ENCODE measurements at places on chromosomes 6 and 20.

DNA sequence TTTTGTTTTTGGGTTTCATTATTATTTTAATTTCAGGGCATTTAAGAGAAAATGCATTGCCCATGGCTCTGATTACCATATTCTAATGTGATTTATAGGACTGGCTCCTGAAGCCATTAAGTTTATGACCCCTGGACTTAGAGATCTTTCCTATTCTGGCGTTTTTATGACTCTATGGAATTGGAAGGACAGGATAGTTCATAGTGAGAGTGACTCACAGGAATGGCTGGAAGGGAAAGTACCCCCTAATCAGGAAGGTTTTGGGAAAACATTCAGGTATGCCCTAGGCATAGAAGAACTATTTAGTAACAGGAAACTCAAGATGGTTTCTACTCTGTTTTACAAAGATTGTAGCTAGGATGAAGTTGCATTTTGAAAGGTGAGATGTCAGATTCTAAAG lies 108.6 kb upstream of the SLC2A12 start:
- no peak for DNase-seq

DNA sequence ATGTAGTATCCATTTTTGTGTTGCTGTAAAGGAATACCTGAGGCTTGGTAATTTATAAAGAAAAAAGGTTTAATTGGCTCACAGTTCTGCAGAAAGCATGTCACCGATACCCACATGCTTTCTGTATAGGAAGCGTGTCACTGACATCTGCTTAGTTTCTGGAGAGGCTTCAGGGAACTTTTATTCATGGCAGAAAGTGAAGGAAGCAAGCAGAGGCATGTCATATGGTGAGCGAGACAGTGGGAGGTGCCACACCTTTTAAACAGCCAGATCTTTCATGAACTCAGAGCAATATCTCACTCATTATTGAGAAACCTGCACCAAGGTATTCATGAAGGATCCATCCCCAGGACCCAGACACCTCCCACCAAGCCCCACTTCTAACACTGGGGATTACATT lies 3.5 kb downstream of the SUMO4 start:
- DNase-seq: no peak

DNA sequence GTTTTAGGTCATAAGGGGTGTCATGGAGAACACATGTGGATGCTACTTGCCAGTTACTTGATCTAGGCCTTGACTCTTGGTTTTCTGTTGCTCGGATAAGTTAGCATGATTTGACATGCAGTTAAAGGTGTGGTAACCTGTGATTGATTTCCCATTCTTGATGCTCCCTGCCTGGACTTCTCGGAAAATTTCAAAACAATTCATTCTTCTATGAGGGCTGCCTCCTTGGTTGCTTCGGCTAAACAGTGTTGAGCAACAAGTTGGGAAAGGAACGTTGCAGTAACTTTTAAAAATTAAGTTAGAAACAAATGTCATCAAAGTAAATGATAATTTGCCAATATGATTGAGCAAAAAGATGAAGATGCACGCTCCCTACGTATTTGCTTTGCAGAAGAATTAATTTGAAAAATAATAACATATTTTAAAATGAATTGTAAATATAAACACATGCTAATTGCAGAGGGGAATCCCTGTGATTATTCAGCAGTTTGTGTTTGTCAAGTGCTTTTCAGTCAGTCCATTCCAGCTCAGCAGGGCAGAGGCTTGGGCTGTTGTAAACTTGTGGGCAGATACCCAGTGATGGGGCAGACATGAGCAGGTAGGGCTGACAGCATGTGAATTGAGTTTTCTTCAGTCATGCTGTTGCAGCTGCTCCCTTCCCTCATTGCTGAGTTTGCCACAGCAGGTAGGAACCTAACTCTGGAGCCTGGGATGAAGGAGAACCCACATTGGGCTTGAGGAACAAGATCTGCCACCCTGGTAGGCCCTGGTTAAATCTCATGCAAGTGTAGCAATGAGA lies 110.2 kb downstream of the ESR1 start:
- no peak for DNase-seq

- DNase-seq: peak; percentile 86
Measured at GRCh38 chr20:53642196-53643030, 48.8 kb upstream of the ZNF217 start.

DNA sequence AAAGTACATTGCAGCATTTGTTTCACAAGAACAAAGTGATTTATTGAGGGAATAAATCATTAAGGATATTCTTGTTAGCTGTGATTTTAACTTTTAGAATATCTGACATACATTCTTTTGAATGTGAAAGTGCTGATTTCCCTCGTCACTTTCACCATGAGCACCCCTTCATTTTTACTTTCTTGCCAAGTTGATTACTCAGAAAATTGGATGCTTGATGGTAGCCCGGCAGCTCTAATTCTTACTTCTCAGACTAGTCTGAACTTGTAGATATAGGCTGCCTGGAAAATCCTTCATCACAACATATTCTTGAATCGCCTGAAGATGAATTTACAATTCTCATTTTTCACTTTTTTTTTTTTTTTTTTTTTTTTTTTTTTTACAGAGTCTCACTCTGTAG lies 147.1 kb upstream of the SMLR1 start:
- DNase-seq: no peak

- no peak for DNase-seq
Measured at GRCh38 chr20:60372822-60373221, 414.6 kb downstream of the CDH26 start.

DNA sequence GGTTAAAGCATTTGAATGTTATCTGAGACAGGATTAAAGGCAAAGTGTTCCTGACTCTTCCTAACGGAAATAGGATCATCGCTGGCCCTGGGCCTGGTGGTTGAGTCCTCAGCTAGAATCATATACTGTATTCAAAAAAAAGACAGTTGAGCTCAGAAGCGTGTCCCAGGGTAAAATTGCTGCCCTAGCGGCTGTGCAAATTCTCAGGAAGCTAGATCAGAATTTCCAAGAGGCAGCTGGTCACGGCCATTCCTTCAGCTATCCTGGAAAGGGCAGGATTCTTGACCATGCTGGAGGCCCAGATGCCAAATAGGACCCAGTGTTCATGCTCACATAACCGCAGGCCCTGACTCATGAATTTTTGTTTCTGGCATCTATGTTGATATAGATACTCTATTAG lies 67.4 kb downstream of the STMND1 start:
- DNase-seq: no peak

DNA sequence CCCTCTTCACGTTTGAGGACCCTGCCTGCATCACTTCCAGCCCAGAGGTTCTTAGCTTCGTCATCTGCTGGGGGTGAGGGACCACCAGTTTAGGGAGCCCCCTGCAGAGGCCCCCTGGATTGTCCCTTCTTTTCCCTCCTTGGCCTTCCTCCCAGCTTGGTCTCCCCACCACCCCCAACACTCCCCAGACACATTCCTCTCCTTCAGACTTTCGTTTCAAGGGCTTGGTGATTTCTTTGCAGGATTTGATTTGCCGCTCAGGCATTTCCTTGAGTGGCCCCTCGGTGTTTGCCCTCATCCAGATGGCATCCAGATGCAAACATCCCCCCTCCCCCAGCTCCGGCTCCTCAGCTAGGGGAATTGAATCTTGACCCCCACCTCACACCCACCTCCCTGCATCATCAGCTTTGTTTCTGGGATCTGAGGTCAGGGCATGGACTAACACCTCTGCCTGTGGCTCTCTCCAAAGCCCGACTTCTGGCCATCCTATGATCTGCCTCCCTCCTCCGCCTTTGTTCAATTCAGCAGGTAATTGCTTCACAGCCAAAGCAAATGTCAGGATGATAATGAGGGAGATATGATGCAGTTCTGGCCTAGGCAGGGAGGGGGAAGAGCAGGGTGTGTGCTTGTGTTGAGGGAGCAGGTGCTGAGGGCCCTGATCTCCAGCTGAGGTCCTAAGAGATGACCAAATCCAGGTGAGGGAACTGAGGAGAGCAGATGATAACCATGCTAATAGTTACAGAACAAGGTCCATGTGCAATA lies 141.5 kb downstream of the VEGFA start:
- DNase-seq: peak; percentile 73

- DNase-seq: peak; percentile 70
Measured at GRCh38 chr20:25057234-25058050, 497 bp downstream of the ACSS1 start.

- DNase-seq: no peak
Measured at GRCh38 chr6:44641344-44642031, 254.0 kb downstream of the CDC5L start.

DNA sequence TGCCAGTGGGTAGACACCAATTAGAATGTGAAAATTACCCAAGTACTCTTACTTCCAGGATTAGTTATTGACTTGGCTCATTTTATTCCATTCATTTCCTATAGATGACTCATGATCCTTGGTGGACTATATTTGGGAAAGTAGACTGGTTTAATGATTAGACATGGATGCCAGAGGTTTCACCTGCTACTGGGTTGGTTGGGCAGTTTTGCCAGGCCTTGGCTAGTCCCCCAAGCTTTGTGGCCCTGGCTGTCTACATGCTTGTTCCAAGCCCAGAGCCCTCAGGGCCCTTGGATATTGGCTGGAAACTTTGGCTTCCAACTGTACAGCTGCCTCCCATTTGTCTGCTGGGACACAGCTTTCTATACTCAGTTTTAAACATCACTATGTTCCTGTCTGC lies 104.1 kb downstream of the ZFP64 start:
- DNase-seq: no peak

GRCh38 chr6:131199568-131200272 lies 64.5 kb downstream of the AKAP7 start:
- peak; percentile 56 for DNase-seq

DNA sequence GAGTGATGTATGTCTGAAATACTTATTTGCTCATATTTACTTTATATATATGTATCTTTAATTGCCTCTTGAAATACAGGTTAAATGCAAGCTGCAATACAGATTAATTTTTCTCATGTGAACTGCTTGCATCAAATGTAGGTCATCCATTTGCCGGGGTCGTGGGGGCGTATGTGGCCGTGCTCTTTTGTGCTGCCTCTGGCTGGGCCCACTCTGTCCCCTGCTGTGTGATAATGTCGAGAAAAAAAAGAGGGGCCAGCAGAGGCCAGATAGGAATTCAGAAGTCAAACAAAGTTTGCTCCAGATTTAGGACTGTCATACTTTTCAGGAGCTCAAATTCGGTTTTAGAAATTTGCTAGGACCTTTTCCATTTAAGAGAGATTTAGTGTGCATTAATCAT lies 459.6 kb upstream of the SOX4 start:
- DNase-seq: no peak

DNA sequence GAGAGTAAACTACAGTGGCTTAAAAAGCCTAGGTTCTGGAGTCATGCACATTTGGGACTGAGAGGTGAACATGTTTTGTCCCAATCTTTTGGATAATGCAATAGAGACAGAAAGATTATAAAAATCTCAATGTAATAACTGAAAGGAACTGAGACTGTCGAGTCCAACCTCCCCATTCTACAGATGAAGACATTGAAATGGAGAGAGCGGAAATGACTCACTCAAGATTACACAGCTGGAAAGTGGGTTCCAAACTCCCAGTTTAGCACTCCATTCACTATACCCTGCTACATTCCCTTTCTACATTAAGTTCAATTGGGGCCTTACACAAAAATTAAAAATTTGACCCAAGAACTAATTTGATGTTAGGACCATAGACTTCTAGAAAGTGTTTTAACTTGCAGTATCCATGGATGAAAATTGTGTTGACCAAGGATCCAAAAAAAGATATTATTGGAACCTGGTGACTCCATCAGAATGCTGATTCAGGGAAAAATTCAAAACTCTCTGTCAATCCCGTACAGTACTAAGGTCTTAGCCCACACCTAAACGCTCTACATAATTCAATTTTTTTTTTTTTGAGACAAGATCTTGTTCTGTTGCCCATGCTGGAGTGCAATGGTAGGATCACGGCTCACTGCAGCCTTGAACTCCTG lies 1.5 kb upstream of the ILRUN start:
- DNase-seq: no peak

GRCh38 chr20:17490501-17490900 lies 40.7 kb downstream of the BFSP1 start:
- DNase-seq: no peak

- no peak for DNase-seq
Measured at GRCh38 chr6:142863981-142864380, 81.0 kb downstream of the HIVEP2 start.

GRCh38 chr20:38827770-38828281 lies 22.3 kb downstream of the PPP1R16B start:
- no peak for DNase-seq

- DNase-seq: no peak
Measured at GRCh38 chr6:11044712-11045167, 635 bp upstream of the ELOVL2 start.

DNA sequence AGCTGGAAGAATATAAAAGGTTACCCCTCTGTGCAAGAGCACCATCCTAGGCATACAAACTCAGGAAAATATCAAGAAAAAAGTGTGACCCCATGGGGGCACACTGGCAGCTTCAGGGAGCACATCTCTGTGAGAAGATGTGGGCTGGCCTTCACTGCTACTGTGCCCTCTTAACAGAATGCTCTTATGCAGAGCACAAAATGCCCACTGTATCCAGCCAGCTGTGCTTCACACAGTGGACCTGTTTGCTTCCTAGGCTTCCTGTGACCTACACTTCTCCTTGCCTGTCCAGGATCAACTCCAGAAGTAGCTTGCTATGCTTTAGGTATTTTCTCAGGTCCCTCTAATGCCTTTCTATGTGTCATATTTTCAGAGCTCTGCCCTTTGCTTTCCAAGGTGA lies 380.2 kb upstream of the MMS22L start:
- DNase-seq: no peak

- DNase-seq: no peak
Measured at GRCh38 chr6:35388772-35389352, 46.5 kb downstream of the PPARD start.

GRCh38 chr20:16490696-16491095 lies 82.6 kb downstream of the KIF16B start:
- no peak for DNase-seq

- no peak for DNase-seq
Measured at GRCh38 chr20:15196547-15197255, 859.3 kb upstream of the FLRT3 start.

GRCh38 chr6:111727802-111728201 lies 122.1 kb upstream of the TRAF3IP2 start:
- no peak for DNase-seq

- DNase-seq: peak; percentile 97
Measured at GRCh38 chr20:34312544-34313217, 9.5 kb upstream of the AHCY start.

GRCh38 chr6:115935361-115935760 lies 125.3 kb downstream of the FRK start:
- no peak for DNase-seq

DNA sequence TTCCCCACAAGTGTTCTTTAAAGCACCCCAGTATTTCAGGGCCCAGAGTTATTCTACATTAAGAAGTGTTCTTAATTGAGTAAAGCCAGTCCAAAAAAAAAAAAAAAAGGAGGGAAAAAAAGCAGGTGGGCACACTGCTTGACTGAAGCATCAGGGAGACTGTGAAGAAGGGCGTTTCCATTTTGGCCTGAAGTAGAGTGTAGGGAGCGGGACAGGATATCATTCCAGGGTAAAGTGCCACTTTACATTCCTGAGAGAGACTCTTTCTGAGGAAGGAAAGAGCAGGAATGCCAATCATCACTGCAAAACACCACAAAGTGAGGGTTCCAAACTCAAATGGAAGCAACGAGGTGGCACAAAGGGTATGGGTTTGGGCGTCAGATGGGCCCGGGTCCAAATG lies 54.1 kb upstream of the BEND6 start:
- DNase-seq: no peak
